Myocyte (in vitro differentiated cells): ENCODE measurements at places on chromosomes 16 and 17.
A peak's percentile ranks its signal among the peaks of the same experiment; 100 is the strongest.

DNA sequence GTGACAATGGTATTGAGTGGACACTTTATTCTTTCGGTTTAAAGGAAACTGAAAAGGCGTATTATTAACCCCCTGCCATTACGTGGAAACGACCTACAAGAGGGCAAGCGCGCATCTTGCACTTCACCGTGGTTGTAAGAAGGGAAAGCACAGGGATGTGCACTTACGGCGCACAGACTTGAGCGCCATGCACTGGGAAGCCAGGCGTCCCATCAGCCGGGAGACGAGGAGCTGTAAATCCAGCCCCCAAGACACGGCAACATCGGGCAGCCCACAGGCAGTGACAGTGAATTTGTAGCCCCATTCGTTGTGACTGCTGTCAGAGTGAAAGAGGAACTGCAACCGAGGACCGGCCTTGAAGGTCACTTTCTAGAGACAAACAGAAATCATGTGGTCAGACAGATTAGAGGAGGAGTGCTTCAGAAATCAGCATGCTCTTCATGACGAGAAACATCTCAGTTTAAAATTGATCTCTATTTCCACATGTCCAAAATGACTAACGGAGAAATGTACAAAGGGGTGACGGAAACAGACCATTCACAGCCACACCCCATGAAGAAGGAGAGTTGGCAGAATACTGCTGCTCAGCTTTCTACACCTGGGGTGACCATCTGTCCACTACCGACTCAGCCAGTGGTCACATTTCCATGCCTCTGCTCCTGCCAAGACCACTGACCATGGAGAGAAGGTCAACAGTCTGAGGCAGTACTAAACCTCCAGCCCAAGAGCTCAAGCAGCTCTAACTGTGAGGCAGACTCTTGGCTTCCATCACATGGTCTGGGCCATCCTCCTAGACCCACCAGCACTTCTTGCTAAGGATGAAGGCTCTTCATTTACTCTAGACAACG, 68.6 kb downstream of the ZZEF1 start:
- DNase-seq, result peak; percentile 78

GRCh38 chr16:19974607-19975006, 90.0 kb upstream of the GPRC5B start:
- no peak for DNase-seq

- DNase-seq, result no peak
Measured at GRCh38 chr17:80380555-80381002, 34.4 kb upstream of the ENDOV start.

DNA sequence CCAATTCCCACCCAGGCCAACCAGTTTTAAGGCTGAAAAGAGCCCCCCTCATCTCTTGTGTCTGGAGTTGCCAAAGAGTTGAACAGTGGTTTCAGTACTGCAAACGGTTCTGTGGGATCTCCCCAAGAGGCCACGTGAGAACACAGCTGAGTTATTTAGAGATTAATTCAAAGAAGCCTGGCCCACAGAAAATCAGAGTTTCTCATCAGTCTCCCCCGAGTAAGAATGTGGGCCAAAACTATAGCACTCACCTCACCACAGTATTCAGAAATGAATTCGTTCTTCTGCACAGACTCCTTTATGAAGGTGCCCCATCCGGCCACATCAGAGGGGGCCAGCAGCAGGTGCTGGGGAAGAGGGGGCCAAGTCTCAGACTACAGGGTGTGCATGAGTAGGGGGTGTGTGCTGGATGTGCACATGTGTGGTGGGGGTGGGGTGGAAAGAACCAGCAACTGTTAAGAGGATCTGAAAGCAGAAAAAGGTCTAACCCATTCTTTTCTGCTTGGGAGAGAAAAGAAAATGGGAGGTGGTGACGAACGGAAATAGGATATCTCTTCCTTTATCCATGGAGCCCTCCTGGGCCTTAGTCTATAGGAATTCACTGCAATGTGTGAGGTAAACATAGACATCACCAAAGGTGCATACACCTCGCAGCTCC, 22.6 kb downstream of the CNTNAP1 start:
- no peak for DNase-seq

DNA sequence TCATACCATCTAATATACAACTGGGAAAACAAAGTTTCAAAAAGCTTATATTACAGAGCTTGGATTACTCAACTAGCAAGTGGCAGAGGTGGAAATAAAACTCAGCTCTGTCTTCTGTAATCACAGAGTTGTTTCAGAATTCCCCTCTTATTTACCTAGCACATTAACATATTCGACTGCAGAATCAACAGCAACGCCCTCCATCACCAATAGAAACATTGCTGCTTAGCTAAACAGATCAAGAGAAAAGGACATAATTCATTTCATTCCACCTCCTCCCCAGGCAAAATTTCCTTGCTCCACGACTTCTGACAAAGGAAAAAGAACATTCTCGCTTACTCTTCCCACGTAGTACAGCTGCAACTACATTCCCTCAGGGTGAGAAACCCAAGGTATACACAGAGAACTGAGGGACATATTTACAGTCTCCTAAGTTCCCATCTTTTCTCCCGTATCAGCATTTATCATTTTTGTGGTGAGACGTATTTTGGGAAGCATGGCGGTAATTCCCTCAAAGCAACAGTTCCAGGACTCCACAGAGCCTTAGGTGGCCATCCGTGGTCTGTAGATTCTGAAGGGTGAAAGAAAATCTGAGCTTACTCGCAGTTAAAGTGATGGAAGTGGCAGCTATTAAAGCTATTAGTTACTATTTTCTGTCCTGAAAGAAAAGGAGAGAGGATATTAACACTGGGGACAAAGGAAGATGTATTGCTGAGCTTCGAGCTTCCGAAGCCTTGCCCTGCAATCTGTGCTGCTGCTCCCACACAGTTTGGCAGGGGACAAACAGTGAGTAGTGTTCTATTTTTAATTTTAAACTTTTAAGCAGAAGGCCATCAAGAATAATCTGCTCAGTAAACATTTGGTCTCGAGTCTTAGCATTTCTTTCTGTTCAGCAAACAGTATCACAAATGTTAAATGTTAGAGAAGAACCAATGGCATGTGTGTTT, 1296.2 kb downstream of the CDH8 start:
- DNase-seq, result no peak
